ENCODE measurements at places on chromosomes 1 and 21. TPM values are rescaled to one million over a fixed set of nuclear protein-coding genes. Genes with fewer than 3 reads are reported as not detected.
A peak's percentile ranks its signal among the peaks of the same experiment; 100 is the strongest.

DNA sequence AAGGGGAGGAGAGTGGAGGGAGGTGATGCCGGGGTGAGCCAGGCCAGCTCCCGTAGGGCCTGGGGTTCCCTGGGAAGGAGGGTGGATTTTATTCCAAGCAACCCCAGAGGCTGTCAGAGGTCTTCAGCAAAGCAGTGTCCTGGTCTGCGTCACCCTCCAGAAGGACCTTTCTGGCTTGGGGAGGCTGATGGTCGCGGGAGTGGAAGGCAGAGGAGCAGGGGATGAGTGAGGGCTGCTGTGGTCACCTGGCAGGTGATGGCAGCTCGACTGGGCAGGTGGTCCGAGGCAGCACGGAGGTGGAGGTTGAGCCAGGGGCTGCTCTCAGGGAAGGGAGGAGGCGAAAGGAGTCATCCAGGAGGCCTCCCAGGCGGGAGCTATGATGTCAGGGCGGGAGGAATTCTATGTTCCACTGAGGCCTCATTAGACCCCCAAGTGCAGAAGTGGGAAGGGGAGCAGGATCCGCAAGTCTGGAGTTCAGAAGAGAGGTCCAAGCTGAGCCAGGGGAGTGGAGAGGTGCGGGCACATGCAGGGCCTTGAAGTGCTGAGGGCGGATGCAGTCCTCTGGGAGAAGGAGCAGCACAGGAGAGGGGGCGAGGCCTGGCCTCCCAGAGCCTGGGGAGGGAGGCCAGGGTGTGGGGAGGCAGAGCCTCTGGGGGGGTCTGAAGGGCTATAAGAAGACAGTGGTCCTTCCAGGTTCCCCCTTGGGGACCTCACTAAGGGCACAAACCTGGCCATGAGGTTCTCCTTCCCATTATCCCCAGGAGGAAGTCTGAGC, 33.3 kb downstream of the BMP8A start:
- peaks cover 3% of the 10 kb centered on the region for H3K36me3 ChIP-seq
- DNase-seq = no peak
- no peak overlapping the region for H3K4me3 ChIP-seq
- H3K27me3 ChIP-seq = no peaks in the 10 kb centered on the region
- no peak overlapping the region for H3K27ac ChIP-seq

- no peak overlapping the region for H3K4me3 ChIP-seq
- no peaks in the 10 kb centered on the region for H3K4me1 ChIP-seq
- peaks cover 16% of the 10 kb centered on the region for H3K36me3 ChIP-seq
- no peak for DNase-seq
These were observed 59.5 kb downstream of the S100B start for GRCh38 chr21:46545363-46545762.

- no peak overlapping the region for H3K4me3 ChIP-seq
- DNase-seq = no peak
- H3K4me1 ChIP-seq = no peaks in the 10 kb centered on the region
- H3K36me3 ChIP-seq = no peaks in the 10 kb centered on the region
- H3K27ac ChIP-seq = no peak overlapping the region
These were observed 13.3 kb upstream of the PPP2R5A start for GRCh38 chr1:212271823-212272485.

DNA sequence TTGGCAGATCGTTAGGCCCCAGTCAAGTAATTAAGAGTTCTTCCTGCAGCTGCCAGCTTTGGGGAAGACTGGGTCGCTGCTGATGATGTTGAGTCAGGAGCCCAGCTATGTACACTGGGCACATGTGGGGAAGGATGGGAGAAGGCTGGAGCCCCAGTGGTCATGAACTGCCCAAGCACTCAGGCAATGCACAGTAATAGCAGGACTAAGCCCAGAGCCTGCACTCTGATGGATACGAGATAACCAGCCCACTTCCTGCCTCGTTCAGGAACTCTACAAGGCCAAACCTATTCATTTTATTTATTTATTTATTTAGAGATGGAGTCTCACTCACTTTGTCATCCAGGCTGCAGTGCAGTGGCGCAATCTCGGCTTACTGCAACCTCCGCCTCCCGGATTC, 81.1 kb upstream of the BTG3 start:
- H3K36me3 ChIP-seq = no peaks in the 10 kb centered on the region
- peaks cover 3% of the 10 kb centered on the region for H3K4me1 ChIP-seq
- no peaks in the 10 kb centered on the region for H3K27me3 ChIP-seq
- no peak overlapping the region for H3K27ac ChIP-seq
- DNase-seq = no peak
- H3K4me3 ChIP-seq = no peak overlapping the region

DNA sequence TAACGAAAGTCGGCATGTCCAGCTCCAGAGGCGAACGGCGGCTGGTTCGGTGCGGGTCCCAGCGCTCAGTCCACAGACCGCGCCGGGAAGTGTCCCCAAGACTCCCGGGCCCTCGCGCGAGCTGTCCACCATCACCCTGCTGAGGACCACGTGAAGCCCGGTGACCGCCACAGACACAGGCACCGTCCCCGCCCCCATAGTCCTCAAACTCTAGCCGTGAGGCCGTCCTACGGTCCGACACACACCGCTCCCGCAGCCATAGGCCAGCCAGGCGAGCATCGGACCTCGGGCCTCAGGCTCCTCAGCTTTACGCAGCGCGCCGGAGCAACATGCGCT, 535 bp downstream of the SETD4 start:
- H3K36me3 ChIP-seq = peaks cover 25% of the 10 kb centered on the region
- H3K4me3 ChIP-seq = peak overlapping the region; percentile 95
- DNase-seq = no peak
- peak overlapping the region; percentile 79 for H3K27ac ChIP-seq
- H3K27me3 ChIP-seq = no peaks in the 10 kb centered on the region

GRCh38 chr21:25845729-25846256, 111.0 kb downstream of the GABPA start:
- DNase-seq = no peak
- no peak overlapping the region for H3K4me3 ChIP-seq
- no peak overlapping the region for H3K27ac ChIP-seq

- peaks cover 22% of the 10 kb centered on the region for H3K4me1 ChIP-seq
- H3K4me3 ChIP-seq = no peak overlapping the region
- peaks cover 23% of the 10 kb centered on the region for H3K27me3 ChIP-seq
- no peak for DNase-seq
- H3K36me3 ChIP-seq = no peaks in the 10 kb centered on the region
- no peak overlapping the region for H3K27ac ChIP-seq
These were observed 2.9 kb downstream of the COL9A2 start for GRCh38 chr1:40313958-40314720.

GRCh38 chr21:43289966-43290365, 121.2 kb downstream of the CRYAA start:
- no peaks in the 10 kb centered on the region for H3K27me3 ChIP-seq
- H3K4me3 ChIP-seq = no peak overlapping the region
- no peak overlapping the region for H3K27ac ChIP-seq
- no peak for DNase-seq

GRCh38 chr1:113123737-113124136, 50.7 kb downstream of the LRIG2 start:
- peak; percentile 68 for DNase-seq
- peaks cover 49% of the 10 kb centered on the region for H3K36me3 ChIP-seq
- peak overlapping the region; percentile 6 for H3K27ac ChIP-seq
- H3K27me3 ChIP-seq = no peaks in the 10 kb centered on the region
- peaks cover 4% of the 10 kb centered on the region for H3K4me1 ChIP-seq
- H3K4me3 ChIP-seq = no peak overlapping the region

- no peaks in the 10 kb centered on the region for H3K36me3 ChIP-seq
- H3K4me1 ChIP-seq = no peaks in the 10 kb centered on the region
- no peaks in the 10 kb centered on the region for H3K27me3 ChIP-seq
- no peak overlapping the region for H3K4me3 ChIP-seq
These were observed 85.9 kb downstream of the DPYD start for GRCh38 chr1:97834899-97835298.

CD53 gene
- not detected for total RNA-seq

FAM163A gene
- total RNA-seq = not detected

ADAMTS4 gene
- 2.7 TPM for total RNA-seq

KRTAP12-2 gene
- not detected for total RNA-seq

All from astrocyte (in vitro differentiated cells and primary cell).